ENCODE measurements at places on chromosomes 2 and 18. TPM values are rescaled to one million over a fixed set of nuclear protein-coding genes. Genes with fewer than 3 reads are reported as not detected.

The DSC1 gene
- not detected for total RNA-seq

The ERFE gene
- not detected for total RNA-seq

The SLC30A3 gene
- total RNA-seq, result 4.1 TPM

The GALNT3 gene
- 0.75 TPM for total RNA-seq

The TSPYL6 gene
- not detected for total RNA-seq

The ITGAV gene
- 125 TPM for total RNA-seq

The RASGRP3 gene
- total RNA-seq, result 13.5 TPM

The REG3G gene
- total RNA-seq, result 3.4 TPM

The REL gene
- 10.3 TPM for total RNA-seq

The PLGLB2 gene
- 2.9 TPM for total RNA-seq

The CD8B2 gene
- not detected for total RNA-seq

The UGT1A8 gene
- not detected for total RNA-seq

The PSMA8 gene
- total RNA-seq, result 0.22 TPM

The AQP4 gene
- 0.50 TPM for total RNA-seq

The CTDP1 gene
- 17.2 TPM for total RNA-seq

- H3K27me3 ChIP-seq, result no peaks in the 10 kb centered on the region
- no peak for DNase-seq
- no peak overlapping the region for H3K4me3 ChIP-seq
- no peak overlapping the region for H3K27ac ChIP-seq
Measured at GRCh38 chr2:105618351-105618659, 126.4 kb upstream of the NCK2 start.

DNA sequence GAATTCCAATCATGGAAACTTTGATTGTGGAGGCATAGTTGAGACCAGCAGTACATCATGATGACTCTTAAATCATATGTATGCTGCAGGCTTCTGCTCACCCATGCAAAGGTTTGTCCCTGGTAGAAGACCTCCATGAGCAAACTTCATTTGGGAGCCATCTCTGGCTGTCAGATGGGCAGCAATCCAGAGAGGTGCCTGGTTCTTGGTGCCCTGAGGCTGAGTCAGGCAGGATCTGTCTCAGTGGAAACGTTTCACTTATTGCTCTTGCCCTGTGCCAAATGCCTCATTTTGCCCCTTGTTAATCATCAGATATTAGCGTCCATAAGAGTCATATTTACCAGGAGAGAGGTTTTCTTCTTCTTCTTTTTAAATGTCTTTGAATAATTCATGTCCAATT is 151.5 kb upstream of the CELF4 start:
- DNase-seq, result no peak
- H3K4me3 ChIP-seq, result no peak overlapping the region
- no peaks in the 10 kb centered on the region for H3K36me3 ChIP-seq
- H3K4me1 ChIP-seq, result no peaks in the 10 kb centered on the region

DNA sequence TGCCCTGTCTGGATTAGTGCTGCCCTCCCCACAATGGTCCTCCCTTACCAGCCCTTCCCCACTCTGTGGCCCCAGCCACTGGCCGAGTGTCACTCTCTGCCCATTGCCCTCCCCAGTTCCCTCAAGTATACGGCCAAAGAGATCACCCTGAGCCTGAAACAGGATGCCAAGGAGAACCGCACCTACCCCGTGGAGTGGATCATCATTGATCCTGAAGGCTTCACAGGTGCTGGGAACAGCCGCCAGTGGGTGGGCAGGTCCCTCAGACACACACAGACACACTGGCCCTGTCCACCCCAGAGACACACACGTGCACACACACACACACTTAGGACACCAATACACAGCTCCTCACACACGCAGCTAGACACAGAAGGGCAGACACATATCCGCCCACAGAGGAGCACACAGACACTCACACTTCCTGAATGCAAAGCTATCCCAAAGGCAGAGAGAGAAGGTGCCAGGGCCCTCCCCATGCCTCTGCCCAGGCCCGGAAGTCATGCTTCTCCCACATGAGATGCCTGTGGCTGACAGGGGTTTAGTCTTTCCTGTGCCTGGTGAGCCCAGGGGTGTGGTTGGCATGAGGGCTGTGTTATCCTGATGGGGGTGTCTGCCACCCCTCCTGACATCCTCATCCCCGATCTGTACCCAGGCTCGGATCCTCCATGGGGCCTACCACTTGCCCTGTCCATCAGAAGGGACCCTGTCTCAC is 2.9 kb downstream of the CHRND start:
- peaks cover 7% of the 10 kb centered on the region for H3K4me1 ChIP-seq
- no peak overlapping the region for H3K4me3 ChIP-seq
- H3K27me3 ChIP-seq, result peaks cover 9% of the 10 kb centered on the region
- H3K27ac ChIP-seq, result no peak overlapping the region

DNA sequence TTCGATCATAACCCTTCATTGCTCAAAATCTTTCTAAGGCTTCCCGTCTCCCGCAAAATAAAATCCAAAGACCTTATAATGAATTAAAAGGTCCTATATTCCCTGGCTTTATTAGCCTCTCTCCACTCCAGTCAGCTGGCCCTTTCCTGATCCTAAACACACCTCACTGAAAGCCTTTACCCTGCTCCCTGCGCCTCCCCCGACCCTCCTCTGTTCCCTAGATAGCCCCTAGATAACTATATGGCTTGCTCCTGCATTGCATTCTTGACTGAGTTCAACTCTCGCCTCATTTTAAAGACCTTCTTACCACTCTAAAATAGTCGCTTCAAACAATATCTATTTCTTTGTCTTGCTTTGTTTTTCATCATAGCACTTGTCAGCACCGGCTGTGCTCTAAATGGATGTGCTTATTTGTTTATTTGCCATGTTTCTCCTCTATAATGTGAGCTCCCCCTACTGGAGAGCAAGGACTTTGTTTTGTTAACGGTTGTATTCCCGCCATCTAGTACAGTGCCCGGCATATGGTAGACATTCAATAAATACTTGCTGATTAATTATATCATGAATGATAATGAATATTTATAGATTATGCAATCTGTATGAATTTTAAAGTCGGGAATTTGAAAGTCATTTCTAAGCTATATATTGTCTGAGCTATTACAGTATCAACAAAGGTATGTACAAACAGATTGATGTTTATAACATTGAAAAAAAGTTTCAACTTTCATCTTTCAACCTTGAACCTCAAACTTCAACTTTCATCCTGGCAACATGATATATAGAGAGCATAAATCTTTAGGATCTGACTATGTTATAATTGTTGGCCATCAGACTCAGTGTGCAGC is 32.4 kb upstream of the VIT start:
- H3K4me3 ChIP-seq, result no peak overlapping the region
- no peak overlapping the region for H3K27ac ChIP-seq
- H3K27me3 ChIP-seq, result no peaks in the 10 kb centered on the region
- DNase-seq, result peak; percentile 32
- no peaks in the 10 kb centered on the region for H3K36me3 ChIP-seq

GRCh38 chr2:222115296-222115695 is 183.5 kb downstream of the PAX3 start:
- H3K36me3 ChIP-seq, result no peaks in the 10 kb centered on the region
- H3K27ac ChIP-seq, result no peak overlapping the region
- no peak overlapping the region for H3K4me3 ChIP-seq

GRCh38 chr2:165827921-165828276 is 33.9 kb upstream of the GALNT3 start:
- H3K4me1 ChIP-seq, result no peaks in the 10 kb centered on the region
- no peak overlapping the region for H3K27ac ChIP-seq

GRCh38 chr2:112803691-112804521 is 19.6 kb upstream of the IL1A start:
- no peaks in the 10 kb centered on the region for H3K36me3 ChIP-seq
- H3K4me1 ChIP-seq, result no peaks in the 10 kb centered on the region
- no peaks in the 10 kb centered on the region for H3K27me3 ChIP-seq
- H3K27ac ChIP-seq, result no peak overlapping the region

GRCh38 chr2:86370579-86370978 is 33.2 kb upstream of the REEP1 start:
- no peak overlapping the region for H3K27ac ChIP-seq
- H3K4me3 ChIP-seq, result no peak overlapping the region
- no peaks in the 10 kb centered on the region for H3K27me3 ChIP-seq
- no peaks in the 10 kb centered on the region for H3K36me3 ChIP-seq
- peaks cover 4% of the 10 kb centered on the region for H3K4me1 ChIP-seq

DNA sequence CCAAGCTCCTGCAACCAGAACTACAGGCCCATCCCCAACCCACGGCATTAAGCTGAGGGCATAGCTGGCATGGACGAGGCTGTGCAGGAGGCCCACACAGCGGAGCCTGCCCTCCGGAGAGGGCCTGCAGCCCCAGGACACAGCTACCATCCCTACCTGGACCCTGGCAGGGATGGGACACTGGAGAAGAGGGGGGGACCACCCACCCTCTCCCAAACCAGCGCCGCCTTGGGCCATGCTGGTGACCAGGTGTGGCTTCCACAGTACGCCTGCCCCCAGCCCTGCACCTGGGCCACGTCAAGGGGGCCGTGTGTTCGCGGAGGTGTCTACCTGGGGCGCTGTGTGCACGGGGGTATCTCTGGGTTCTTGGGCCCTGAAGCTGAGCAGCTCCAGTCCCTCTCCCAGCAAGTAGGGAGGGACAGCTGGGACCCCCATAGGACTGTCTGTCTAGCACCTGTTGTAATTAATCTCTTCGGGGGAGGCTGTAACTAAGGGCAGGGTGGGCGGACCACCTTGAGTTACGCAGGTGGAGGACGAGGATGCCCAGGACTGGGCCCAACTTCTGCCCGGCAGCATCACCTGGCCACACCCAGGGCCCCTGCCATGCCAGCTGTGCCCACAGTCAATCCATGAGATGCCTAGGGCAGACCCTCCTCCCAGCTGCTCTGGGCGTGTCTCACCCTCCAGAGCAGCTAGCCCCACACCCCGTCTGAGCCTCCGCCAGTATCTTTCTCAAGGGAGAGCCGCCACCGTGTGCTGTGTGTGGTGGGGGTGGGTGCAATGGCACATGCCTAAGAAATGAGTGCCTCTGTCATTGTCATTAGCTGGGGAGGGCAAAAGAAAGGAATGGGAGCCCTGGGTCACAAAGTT is 18.3 kb downstream of the HS6ST1 start:
- no peaks in the 10 kb centered on the region for H3K27me3 ChIP-seq
- peak overlapping the region; percentile 79 for H3K27ac ChIP-seq
- no peaks in the 10 kb centered on the region for H3K36me3 ChIP-seq
- H3K4me3 ChIP-seq, result no peak overlapping the region
- no peak for DNase-seq

- H3K4me3 ChIP-seq, result peak overlapping the region; percentile 92
- H3K27ac ChIP-seq, result peak overlapping the region; percentile 74
- DNase-seq, result peak; percentile 32
- no peaks in the 10 kb centered on the region for H3K36me3 ChIP-seq
Measured at GRCh38 chr2:28869494-28870145, 489 bp downstream of the TRMT61B start.

DNA sequence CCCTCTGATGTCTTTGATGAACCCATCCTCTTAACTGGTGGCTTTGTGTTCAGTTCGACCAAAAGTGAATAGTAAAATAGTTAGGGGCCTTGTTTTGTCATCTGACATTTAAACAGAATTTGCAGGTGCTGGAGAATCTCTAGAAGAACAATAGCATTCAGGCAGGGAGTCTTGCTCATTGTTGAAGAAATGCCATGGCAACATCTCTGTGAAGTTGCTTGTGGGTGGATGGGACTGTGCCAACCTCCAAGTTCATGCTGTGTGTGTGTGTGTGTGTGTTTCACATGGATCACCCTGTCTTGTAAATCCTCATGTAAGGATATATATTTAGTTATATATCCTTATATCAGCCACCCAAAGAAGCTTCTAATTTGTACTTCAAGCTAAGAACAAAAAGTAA is 66.7 kb downstream of the SKA1 start:
- DNase-seq, result no peak
- H3K4me3 ChIP-seq, result no peak overlapping the region
- no peaks in the 10 kb centered on the region for H3K4me1 ChIP-seq
- H3K27ac ChIP-seq, result no peak overlapping the region
- H3K27me3 ChIP-seq, result no peaks in the 10 kb centered on the region

GRCh38 chr2:207698301-207698700 is 13.1 kb upstream of the CCNYL1 start:
- no peaks in the 10 kb centered on the region for H3K4me1 ChIP-seq
- H3K4me3 ChIP-seq, result no peak overlapping the region
- no peak overlapping the region for H3K27ac ChIP-seq
- no peaks in the 10 kb centered on the region for H3K27me3 ChIP-seq
- no peaks in the 10 kb centered on the region for H3K36me3 ChIP-seq

DNA sequence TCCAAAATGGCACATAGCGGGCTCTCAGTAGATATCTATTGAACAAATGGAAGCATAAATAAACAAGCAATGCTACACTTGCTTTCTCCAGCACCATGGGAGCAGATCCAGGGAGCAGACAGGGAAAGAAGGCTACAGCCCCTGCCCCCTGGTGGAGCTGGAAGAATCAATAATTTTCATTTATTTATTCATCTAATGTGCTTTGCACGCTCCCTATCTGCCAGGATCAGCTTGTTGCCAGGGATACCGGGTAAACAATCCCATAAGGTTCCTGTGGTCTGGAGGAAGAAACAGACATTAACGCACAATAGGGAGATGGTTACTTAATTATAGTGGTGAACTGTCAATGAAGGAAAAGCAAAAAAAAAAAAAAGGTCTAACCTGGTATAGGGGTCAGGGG is 40.1 kb upstream of the CLASP1 start:
- H3K27ac ChIP-seq, result no peak overlapping the region
- no peaks in the 10 kb centered on the region for H3K27me3 ChIP-seq
- DNase-seq, result peak; percentile 28

GRCh38 chr2:13480057-13480456 is 763.3 kb downstream of the TRIB2 start:
- no peaks in the 10 kb centered on the region for H3K4me1 ChIP-seq
- no peak for DNase-seq
- no peak overlapping the region for H3K27ac ChIP-seq
- H3K27me3 ChIP-seq, result no peaks in the 10 kb centered on the region
- H3K36me3 ChIP-seq, result no peaks in the 10 kb centered on the region
- no peak overlapping the region for H3K4me3 ChIP-seq

GRCh38 chr2:72326759-72327158 is 179.1 kb upstream of the CYP26B1 start:
- no peaks in the 10 kb centered on the region for H3K4me1 ChIP-seq
- H3K27me3 ChIP-seq, result no peaks in the 10 kb centered on the region
- no peak overlapping the region for H3K27ac ChIP-seq
- H3K4me3 ChIP-seq, result no peak overlapping the region
- DNase-seq, result peak; percentile 15

- peaks cover 36% of the 10 kb centered on the region for H3K36me3 ChIP-seq
- peaks cover 9% of the 10 kb centered on the region for H3K4me1 ChIP-seq
- no peak overlapping the region for H3K4me3 ChIP-seq
- H3K27ac ChIP-seq, result no peak overlapping the region
Measured at GRCh38 chr2:186496401-186496800, 10.3 kb downstream of the ZC3H15 start.

All from adrenal gland (tissue), 19 donors.